ENCODE measurements at places on chromosomes 2 and 18. TPM values are rescaled to one million over a fixed set of nuclear protein-coding genes. Genes with fewer than 3 reads are reported as not detected.

Gene ALPI
- not detected for total RNA-seq

Gene CBLN2
- not detected for total RNA-seq

GRCh38 chr18:40159141-40160017 is 1795.7 kb upstream of the PIK3C3 start:
- H3K4me1 ChIP-seq = no peaks in the 10 kb centered on the region
- DNase-seq = no peak
- H3K27me3 ChIP-seq = no peaks in the 10 kb centered on the region

DNA sequence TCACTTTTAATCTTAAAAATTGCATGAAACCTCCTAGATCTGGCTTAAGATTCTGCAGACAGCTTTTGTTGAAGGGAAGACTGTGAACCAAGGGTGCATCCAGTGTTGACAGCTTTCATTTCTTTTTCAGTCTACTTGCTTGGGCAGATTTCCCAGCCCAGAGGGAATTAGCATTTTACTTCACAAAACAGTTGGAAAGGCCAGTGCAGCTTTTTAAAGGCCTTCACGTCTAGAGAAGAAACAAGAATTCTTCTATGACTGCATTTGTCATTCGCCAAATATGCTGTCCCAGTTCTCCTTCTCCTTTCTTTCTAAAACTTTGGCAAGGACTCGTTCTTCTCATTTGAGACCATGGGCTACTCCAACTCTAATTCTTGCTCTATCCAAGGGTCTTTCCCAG is 17.4 kb downstream of the NTSR2 start:
- no peaks in the 10 kb centered on the region for H3K36me3 ChIP-seq
- no peak overlapping the region for H3K27ac ChIP-seq
- DNase-seq = no peak
- H3K4me1 ChIP-seq = no peaks in the 10 kb centered on the region

Gene CPLX4
- total RNA-seq = not detected

Gene ADNP2
- 29.3 TPM for total RNA-seq

Gene DSC2
- total RNA-seq = not detected

- peak overlapping the region; percentile 96 for H3K27ac ChIP-seq
- H3K4me3 ChIP-seq = peak overlapping the region; percentile 98
- H3K4me1 ChIP-seq = peaks cover 38% of the 10 kb centered on the region
Observed at GRCh38 chr18:56637711-56638231, 621 bp downstream of the TXNL1 start.

- DNase-seq = peak; percentile 92
- H3K27me3 ChIP-seq = no peaks in the 10 kb centered on the region
- H3K27ac ChIP-seq = peak overlapping the region; percentile 29
- peaks cover 17% of the 10 kb centered on the region for H3K4me1 ChIP-seq
- H3K4me3 ChIP-seq = no peak overlapping the region
Observed at GRCh38 chr18:51110073-51110797, 80.2 kb downstream of the SMAD4 start.

Gene CTLA4
- total RNA-seq = 104 TPM

DNA sequence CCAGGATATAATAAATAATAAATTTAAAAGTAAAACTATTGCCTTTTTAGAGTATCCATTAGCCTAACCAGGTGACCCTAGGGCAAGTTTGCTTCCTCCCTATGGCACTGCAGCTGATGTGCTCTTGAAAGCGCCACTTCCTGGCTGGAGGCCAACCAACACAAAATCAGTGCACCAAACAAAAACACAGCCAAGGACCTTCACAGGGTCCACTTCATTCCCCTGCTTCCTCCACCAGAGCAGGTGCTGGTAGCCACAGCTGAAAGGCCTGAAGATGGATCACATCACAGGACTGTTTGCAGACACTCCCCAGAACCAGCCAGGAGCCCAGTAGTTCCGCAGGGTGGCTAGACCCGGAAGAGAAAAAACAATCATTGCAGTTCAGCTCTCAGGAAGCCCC is 108.8 kb downstream of the TWIST2 start:
- peaks cover 34% of the 10 kb centered on the region for H3K27me3 ChIP-seq
- no peaks in the 10 kb centered on the region for H3K36me3 ChIP-seq
- no peak for DNase-seq
- H3K27ac ChIP-seq = no peak overlapping the region
- peaks cover 2% of the 10 kb centered on the region for H3K4me1 ChIP-seq
- no peak overlapping the region for H3K4me3 ChIP-seq

- H3K27ac ChIP-seq = no peak overlapping the region
- peaks cover 4% of the 10 kb centered on the region for H3K36me3 ChIP-seq
- DNase-seq = no peak
- H3K4me1 ChIP-seq = peaks cover 23% of the 10 kb centered on the region
- H3K4me3 ChIP-seq = no peak overlapping the region
Observed at GRCh38 chr2:156466739-156467405, 30.7 kb downstream of the GPD2 start.

- no peak overlapping the region for H3K4me3 ChIP-seq
- no peaks in the 10 kb centered on the region for H3K4me1 ChIP-seq
- H3K27ac ChIP-seq = no peak overlapping the region
- no peaks in the 10 kb centered on the region for H3K36me3 ChIP-seq
- no peaks in the 10 kb centered on the region for H3K27me3 ChIP-seq
Observed at GRCh38 chr2:238925281-238925680, 77.4 kb downstream of the TWIST2 start.

Gene ALPP
- not detected for total RNA-seq

GRCh38 chr2:63594660-63595059 is 5.9 kb downstream of the MDH1 start:
- H3K27ac ChIP-seq = no peak overlapping the region
- no peak for DNase-seq
- peaks cover 32% of the 10 kb centered on the region for H3K36me3 ChIP-seq
- H3K4me3 ChIP-seq = no peak overlapping the region
- peaks cover 21% of the 10 kb centered on the region for H3K4me1 ChIP-seq

DNA sequence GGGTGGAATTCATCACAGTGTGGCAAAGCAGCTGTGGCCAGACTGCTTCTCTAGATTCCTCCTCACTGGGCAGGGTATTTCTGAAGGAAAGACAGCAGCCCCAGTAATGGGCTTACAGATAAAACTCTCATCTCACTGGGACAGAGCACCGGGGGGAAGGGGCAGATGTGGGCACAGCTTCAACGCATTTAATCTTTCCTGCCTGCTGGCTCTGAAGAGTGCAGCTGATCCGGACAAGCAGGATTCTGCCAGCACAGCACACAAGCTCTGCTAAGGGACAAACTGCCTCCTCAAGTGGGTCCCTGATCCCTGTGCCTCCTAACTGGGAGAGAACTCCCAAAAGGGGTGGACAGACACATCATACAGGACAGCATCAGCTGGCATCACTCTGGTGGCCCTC is 779.9 kb upstream of the CNTNAP5 start:
- no peaks in the 10 kb centered on the region for H3K36me3 ChIP-seq
- no peak overlapping the region for H3K27ac ChIP-seq
- H3K4me3 ChIP-seq = no peak overlapping the region
- no peak for DNase-seq

- no peak overlapping the region for H3K27ac ChIP-seq
- peaks cover 15% of the 10 kb centered on the region for H3K27me3 ChIP-seq
- H3K4me3 ChIP-seq = peak overlapping the region; percentile 2
- no peak for DNase-seq
- H3K36me3 ChIP-seq = no peaks in the 10 kb centered on the region
Observed at GRCh38 chr2:181810823-181811695, 80.5 kb upstream of the ITPRID2 start.

Gene CTNNA2
- not detected for total RNA-seq

DNA sequence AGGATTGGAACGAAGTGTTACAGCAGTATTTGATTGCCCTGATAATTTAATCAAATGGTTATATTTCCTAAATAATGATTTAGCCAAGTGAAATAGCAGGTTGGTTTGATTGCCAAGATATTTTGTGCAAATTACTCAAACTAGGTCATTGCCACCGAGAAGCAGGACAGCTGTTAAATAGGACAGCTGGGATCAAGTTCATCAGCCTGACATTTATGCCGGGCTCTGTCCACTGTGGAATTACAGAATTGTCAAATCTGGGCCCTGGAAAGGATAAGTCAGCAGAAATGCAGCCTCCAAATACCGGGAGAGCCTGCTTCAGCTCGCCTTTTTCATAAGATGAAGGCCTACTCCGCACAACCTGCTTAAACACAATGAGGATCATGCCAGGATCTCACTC is 73.9 kb upstream of the RPL31 start:
- peaks cover 3% of the 10 kb centered on the region for H3K4me1 ChIP-seq
- no peak overlapping the region for H3K4me3 ChIP-seq
- no peak for DNase-seq

DNA sequence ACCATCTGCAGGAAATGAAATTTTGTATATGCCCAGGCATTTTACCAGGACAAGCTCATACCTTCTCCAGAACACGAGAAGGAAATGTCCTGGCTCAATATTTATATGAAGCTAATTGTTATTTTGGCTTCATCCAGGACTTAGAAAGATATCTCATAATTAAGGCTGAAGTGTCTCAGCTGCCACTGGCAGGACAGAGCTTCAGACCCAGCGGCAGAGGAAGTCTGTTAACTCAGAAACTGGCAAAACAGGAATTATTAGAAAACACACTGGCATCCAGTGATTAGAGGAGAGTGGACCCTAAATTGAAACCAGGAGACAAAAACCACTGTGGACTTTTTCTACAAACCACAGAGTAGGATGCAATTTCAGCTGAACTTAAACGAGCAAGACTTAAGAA is 329.7 kb downstream of the CYRIA start:
- H3K4me1 ChIP-seq = no peaks in the 10 kb centered on the region
- no peak for DNase-seq
- no peak overlapping the region for H3K4me3 ChIP-seq
- H3K27ac ChIP-seq = no peak overlapping the region

Gene STPG4
- total RNA-seq = 0.16 TPM

Gene MDH1B
- total RNA-seq = 0.12 TPM

Gene ARHGEF4
- total RNA-seq = 0.07 TPM

Gene GAD1
- 13.3 TPM for total RNA-seq

Gene SLC9A4
- 0.07 TPM for total RNA-seq

GRCh38 chr18:66066191-66066590 is 315.4 kb downstream of the CDH7 start:
- no peaks in the 10 kb centered on the region for H3K27me3 ChIP-seq
- no peaks in the 10 kb centered on the region for H3K36me3 ChIP-seq
- H3K27ac ChIP-seq = no peak overlapping the region
- no peaks in the 10 kb centered on the region for H3K4me1 ChIP-seq
- DNase-seq = no peak
- H3K4me3 ChIP-seq = no peak overlapping the region

GRCh38 chr2:223688094-223688835 is 86.1 kb upstream of the SCG2 start:
- H3K4me1 ChIP-seq = no peaks in the 10 kb centered on the region
- H3K4me3 ChIP-seq = no peak overlapping the region
- no peak overlapping the region for H3K27ac ChIP-seq
- no peak for DNase-seq
- H3K27me3 ChIP-seq = peaks cover 21% of the 10 kb centered on the region

- H3K27ac ChIP-seq = no peak overlapping the region
- H3K4me3 ChIP-seq = no peak overlapping the region
- no peaks in the 10 kb centered on the region for H3K4me1 ChIP-seq
- DNase-seq = no peak
- H3K27me3 ChIP-seq = no peaks in the 10 kb centered on the region
Observed at GRCh38 chr2:80896576-80896975, 592.0 kb upstream of the LRRTM1 start.

Gene SLC16A14
- total RNA-seq = 4.0 TPM

DNA sequence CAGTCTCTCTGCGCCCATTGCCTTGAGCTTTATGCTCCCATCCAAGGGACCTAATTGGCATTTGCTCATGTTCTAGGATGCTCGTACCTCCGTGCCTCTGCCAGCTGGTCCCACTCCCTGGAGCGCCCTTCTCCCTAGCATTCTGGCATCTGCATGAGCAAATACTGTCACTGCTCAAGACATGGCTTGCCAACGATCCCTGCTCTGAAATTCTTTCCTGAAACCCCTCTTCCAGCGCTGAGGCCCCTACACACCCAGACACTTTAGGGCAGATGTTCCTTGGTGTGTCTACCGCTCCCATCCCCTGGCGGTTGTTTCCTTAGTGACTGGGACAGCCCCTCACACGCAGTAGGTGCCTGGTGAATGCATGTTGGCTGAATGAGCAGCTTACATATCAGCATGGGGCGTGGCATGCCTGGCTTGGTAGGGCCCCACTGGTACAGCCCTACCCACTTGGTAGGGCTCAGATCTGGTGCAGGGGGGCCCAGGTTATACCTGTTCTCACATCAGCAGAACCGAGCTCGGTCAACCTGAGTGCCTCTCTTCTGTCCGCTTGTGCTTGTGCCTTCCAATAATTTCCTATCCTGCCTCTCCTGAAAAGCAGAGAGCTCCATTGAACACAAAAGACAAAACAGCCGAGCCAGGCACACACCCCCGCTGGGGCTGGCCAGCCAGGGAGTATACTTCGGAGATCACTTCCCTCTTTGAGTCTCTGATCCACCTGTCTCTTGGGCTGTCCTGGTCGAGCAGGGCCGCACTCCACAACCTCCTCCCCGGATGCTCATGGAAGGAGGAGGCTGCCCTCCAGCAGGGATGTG is 59.2 kb downstream of the INHBB start:
- DNase-seq = no peak
- H3K27ac ChIP-seq = no peak overlapping the region
- no peaks in the 10 kb centered on the region for H3K36me3 ChIP-seq
- no peaks in the 10 kb centered on the region for H3K4me1 ChIP-seq
- H3K27me3 ChIP-seq = no peaks in the 10 kb centered on the region

GRCh38 chr2:45102141-45102540 is 92.9 kb upstream of the SIX2 start:
- peaks cover 10% of the 10 kb centered on the region for H3K27me3 ChIP-seq
- H3K4me1 ChIP-seq = no peaks in the 10 kb centered on the region
- no peak for DNase-seq
- H3K36me3 ChIP-seq = no peaks in the 10 kb centered on the region

DNA sequence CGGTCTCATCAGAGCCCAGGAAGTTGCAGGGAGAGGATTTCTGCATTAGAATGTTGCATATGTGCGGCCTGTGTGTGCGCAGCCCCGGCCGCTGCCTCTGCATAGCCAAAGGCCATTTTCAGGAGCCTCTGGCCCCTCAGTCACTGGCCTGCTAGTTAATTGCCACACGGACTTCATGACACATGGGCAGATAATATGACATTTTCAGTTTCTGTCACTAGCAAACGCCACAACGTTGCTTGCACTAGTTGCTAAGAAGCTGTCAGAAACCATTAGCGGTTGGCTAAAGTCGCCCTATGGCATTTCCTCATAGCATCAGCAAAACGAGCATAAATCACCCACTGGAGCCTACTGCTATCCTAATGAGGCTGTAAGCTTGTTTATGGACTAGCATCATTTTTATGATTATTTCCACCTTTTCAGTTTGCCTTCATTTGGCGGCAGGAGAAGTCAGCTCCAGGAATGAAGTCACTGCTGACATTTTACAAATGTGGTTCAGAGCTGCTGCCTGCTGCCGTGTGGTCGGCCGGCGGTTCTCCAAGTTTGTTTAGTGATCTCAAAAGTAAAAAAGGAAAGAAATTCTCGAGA is 73.7 kb downstream of the MEIS1 start:
- H3K36me3 ChIP-seq = no peaks in the 10 kb centered on the region
- H3K4me3 ChIP-seq = no peak overlapping the region
- H3K4me1 ChIP-seq = no peaks in the 10 kb centered on the region
- no peak for DNase-seq
- no peak overlapping the region for H3K27ac ChIP-seq

Measured in activated CD4-positive, alpha-beta T cell treated with anti-CD3 and anti-CD28 coated beads, Interleukin-2, amount 10 ng/mL, durations not matched to agents 24 days and 14 days (primary cell).